ENCODE measurements at places on chromosomes 12 and 14.

DNA sequence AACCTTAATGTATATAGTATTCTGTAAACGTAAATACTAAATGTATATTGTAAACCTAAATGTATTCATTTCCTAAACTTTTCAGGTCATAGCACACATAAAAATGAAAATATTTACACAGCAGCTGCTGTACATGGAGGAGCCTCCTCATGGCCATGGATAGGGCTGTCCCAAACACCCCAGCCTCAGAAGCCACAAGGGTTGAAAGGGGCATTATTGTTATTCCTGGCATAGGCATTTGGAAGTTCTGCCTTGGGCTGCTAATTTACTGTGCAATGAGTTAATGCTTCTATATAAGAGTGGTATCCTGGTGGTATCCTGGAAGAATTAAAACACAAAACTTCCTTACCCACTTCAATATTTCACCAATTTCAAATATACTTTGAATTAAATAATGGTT is 159.4 kb downstream of the SLC5A8 start:
- DNase-seq, result no peak

DNA sequence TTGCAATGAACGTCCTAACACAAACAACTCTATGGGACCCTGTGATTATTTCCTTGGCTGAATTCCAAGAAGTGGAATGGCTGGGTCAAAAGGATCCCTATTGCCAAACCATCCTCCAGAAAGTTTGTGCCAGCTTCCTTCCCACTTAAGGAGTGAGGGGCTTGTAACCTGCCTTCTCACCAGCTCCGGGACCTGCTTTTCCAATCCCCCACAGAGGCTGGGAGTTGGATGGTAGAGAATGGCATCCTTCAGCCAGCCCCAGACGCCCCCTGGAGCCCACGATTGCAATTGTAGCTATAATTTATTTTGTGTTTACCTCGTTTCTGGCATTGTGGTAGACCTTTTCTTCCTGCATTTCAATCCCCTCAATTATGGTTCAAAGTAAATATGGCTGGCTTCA is 9.7 kb upstream of the ZDHHC22 start:
- no peak for DNase-seq

- no peak for DNase-seq
Observed at GRCh38 chr14:58239244-58240195, 5.1 kb upstream of the PSMA3 start.

GRCh38 chr14:68377459-68377858 is 415.4 kb downstream of the ZFP36L1 start:
- no peak for DNase-seq

- peak; percentile 4 for DNase-seq
Observed at GRCh38 chr12:20950248-20950647, 139.7 kb downstream of the SLCO1B3 start.

- no peak for DNase-seq
Observed at GRCh38 chr14:34050606-34051005, 99.7 kb upstream of the EGLN3 start.
